Mucosa of descending colon (tissue), 3 donors: ENCODE measurements at places on chromosomes 2 and 18.

DNA sequence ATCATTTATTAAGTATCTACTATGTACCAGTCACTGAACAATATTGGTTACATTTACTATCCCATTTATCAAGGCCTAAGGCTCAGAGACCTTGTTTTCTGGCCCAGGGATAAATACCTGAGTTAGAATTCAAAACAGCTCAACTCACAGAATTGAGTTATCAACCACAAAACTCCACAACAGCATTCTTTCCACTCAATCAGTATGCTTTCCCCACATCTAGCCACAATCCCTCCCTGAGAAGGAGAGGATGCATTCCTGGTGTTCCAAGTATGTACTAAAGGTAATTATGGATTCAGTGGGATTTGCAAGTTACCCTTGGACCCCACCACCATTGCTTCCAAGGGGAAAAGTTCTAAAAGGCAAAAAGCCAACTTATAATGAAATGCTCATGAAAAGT is 104.2 kb upstream of the PID1 start:
- no peak for DNase-seq

DNA sequence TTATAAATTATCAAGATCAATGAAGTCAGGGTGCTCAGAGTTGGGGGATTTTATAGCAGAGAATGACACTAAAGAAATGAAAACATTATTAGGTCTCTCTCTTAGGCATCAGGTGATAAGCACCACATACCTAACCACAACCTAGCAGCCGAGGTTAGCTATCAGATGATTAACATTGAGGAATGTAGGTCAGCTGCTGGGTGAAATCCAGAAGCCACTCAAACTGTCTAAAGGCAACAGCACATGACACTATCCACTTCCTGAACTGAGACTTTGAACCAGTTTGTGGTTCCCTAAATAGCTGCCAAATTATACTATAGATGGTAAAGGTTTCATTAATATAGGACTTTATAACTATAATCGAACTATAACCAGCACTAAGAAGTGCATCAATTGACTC is 4.7 kb downstream of the EPG5 start:
- no peak for DNase-seq

GRCh38 chr2:26347286-26347865 is 787 bp upstream of the ADGRF3 start:
- DNase-seq, result no peak

DNA sequence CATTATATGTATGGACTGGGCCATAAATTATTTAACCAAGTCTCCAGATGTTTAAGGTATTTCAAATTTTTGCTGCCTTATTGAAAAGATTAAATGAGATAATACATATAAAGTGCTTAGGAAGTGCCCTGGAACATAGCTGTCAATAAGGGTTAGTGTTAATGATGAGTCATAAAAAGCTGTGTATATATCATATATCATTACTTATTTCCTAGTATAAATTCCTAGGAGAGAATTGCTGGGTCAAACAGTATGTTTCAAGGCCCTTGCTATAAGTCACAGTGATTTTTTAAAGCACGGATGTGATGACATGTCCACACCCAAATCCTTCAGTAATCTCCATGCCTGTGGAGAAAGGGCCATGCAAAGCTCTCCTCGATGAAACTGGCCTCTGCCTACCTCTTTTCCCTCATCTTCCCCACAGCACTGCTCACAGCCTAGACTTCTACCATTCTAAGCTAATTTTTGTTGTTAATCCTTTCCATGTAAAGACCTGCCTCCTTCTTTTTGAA is 8.5 kb downstream of the ZNF2 start:
- no peak for DNase-seq

GRCh38 chr2:28276076-28276618 is 116.5 kb upstream of the FOSL2 start:
- DNase-seq, result no peak

DNA sequence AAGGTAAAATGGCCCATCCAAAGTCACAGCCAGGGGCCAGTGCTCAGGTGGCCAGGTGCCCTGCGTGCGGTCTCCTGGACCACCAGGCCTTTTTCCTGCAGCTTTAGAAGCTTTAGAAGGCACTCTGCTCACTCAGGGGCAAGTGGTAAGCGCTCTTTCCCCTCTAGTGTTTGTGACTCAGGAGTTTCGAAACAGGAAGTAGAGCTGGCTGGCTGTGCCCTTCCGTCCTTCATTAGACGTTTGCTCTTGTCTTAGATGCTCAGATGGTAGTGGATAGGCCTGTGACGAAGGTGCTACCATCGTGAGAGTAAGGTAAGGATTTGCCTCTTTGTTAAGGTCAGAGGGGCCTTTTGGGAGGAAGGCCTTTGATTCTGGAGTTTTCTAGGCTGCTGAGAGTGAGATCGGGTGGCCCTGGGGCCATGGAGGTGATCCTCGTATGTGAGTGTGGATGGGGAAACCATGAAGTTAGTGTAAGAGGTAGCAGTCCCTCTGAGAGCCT is at the start of gene CASP8:
CASP8 (plus strand) TSS at position 235 of the 499 bp plus-strand sequence. CDS start 5,951 bp downstream, outside the sequence.
- DNase-seq, result peak; percentile 50

DNA sequence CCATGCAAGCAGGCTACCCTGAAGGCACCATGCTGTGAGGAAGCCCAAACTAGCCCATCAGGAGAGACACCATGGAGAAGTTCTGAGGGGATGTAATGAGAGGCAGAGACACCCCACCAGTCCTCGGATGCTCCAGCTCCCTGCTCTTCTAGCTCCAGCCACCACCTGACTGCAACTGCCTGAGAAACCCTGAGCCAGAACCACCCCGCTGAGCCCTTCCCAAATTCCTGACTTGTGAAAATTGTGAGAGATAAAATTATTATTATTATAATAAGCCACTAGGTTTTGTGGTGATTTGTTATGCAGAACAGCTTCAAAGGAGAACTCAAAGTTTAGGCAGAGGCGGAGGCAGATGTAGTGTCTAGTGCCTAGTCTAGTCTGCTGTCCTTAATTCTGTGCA is 67.1 kb upstream of the HK2 start:
- no peak for DNase-seq

- no peak for DNase-seq
Observed at GRCh38 chr2:32714521-32714920, 86.7 kb downstream of the TTC27 start.
